ENCODE measurements at places on chromosomes 12 and 14.

- no peak for DNase-seq
Observed at GRCh38 chr14:103746701-103747100, 31.1 kb downstream of the ZFYVE21 start.

DNA sequence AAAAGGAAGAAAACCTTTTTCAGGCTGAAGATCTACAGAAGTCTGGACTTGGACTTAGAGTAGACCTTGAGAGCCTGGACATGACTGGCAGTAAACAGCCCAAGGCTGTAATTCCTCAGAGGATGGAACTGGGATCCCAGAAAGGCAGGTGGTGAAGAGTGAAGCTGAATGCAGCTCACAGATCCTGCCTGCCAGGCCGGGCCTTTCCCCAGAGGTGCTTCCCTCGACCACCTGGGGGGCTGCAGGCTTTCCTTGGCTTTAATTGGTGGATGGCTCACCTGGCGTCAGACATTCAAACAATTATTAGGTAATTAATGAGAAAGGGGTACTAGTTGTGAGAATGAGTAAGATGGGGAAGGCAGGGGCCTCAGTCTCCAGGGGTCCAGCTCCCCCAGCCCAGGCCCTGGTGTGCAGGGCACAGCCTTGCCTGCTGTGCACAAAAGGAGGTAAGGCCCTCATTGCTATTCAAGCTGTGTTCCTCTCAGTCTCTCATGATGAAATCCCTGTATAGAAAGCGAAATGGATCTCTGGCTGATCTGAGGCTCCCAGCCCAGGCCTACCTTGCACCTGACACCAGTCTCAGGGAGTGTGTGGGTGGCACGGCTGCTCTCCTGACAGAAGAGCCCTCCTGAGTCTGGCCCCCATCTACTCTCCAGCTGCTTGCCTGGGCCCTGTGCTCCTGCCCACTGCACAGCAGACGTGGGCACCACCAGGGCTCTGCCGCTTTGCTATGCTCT lies 63.0 kb upstream of the TCL1A start:
- DNase-seq = no peak

DNA sequence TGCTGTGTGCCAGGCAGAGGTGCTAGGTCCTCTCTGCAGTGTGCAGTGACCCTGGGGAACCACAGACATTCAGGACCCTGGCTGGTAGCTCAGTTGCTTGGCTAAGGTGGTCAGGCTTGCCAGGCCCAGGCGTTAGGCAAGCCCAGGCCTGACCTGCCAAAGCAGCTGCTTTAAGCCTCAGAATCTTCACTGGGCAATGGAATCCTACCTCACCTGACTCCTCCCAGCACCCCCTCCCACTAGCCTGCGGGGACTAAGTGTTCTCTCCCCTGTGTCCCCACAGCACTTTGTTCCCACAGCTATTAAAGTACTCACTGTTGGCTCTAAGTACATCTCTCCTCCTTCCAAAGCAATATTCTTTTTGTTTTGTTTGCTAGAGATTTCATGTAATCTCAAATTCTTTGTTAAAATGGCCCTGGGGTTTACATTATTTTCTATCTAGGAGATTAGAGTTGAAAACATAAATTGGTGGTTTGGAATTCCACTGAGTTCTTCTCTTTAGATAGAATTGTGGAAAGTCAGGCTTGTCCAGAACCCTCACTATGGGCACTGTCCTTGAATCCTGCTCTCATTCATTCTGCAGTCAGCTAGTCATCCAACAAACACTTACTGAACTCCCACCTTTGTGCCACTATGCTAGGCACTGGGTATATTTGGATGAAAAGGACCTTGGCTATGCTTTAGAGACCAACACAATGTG lies 44.4 kb downstream of the DGLUCY start:
- no peak for DNase-seq

DNA sequence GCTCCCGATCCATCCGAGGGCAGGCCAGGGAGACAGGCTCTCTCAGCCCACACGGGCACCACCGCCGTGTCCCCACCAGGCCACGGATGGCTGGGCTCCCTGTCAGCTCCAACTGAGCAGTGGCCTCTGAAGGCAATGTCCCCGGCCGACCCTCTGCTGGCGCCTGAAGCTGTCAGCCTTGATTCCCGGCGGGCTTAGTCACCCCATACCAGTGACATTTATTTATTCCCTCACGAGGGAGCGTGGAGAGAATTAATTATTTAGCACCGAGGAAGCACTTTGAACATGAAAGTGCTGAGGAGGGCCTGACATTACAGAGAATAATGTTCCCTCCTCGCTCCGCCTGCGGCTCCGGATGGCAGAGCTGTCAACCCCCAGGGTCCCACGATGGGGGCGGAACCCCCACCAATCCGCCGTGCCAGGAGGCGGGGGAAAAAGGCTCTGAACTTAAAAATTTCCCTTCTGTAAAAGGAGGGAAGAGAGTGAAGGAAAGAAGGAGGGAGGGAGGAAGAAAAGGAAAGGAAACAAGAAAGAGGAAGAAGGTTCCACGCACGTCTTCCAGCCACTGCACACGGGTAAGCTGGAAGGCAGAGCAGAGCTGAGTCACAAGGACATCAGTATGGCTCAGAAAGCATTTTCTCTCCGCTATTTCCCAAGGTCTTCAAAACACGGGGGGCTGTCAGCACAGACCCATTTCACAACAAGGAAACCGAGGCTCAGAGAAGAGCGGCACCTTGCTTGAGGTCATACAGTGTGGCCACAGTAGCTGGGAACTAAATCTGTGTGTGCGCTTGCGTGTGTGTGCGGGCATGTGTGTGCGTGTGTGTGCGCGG lies 108.7 kb upstream of the NCOR2 start:
- no peak for DNase-seq

- no peak for DNase-seq
Observed at GRCh38 chr14:76993752-76994151, 34.8 kb downstream of the IRF2BPL start.

- no peak for DNase-seq
Observed at GRCh38 chr14:59868021-59868420, 2.6 kb downstream of the RTN1 start.

DNA sequence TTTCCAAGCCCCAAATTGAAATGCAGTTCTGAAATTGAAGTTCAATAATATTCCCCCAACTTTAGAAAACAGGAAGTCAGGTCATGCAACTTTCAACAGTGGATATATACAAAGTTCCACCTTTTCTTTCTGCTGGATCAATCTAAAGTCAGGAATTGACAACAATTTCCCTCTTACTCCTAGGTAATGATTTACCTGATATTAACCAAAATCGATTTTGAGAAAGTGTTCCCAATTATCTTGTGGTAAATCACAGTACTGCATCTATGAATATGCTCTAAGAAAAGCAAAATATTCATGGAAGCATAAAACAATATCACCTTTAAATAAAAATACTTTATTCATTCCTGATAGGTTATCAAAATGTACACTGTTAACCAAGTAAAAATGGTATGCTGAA lies 28.4 kb downstream of the BDKRB1 start:
- DNase-seq = no peak

GRCh38 chr12:13812168-13812567 lies 169.2 kb downstream of the GRIN2B start:
- DNase-seq = no peak

- no peak for DNase-seq
Observed at GRCh38 chr14:89451229-89451628, 34.2 kb upstream of the FOXN3 start.

- no peak for DNase-seq
Observed at GRCh38 chr12:108616941-108617858, 16.5 kb downstream of the SELPLG start.

- no peak for DNase-seq
Observed at GRCh38 chr12:126219654-126220279, 1154.5 kb downstream of the AACS start.

- no peak for DNase-seq
Observed at GRCh38 chr12:9908350-9908749, 23.8 kb downstream of the CLEC2A start.

DNA sequence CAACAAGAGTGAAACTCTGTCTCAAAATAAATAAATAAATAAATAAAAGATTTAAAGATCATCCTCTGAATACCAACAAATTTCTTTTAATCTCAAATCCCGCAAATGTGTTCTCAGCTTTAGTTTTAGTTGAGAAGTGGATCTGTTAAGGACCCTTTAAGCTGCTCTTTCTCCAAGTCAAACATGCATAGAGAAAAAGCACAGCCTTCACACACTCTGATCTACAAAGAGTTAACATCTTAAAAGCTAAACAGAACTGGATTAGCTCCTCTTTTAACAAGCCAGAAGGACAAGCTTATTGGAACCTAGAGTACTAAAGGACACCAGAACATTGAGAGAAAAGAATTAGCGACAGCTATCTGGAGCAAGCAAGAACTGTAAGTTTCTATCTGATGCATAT lies at the start of gene RPGRIP1:
Gene RPGRIP1 (plus strand): TSS at position 301 of the 400 bp plus-strand sequence. CDS start 7,894 bp downstream, outside the sequence.
- DNase-seq = no peak

- no peak for DNase-seq
Observed at GRCh38 chr12:91119089-91119488, 7.8 kb upstream of the LUM start.

DNA sequence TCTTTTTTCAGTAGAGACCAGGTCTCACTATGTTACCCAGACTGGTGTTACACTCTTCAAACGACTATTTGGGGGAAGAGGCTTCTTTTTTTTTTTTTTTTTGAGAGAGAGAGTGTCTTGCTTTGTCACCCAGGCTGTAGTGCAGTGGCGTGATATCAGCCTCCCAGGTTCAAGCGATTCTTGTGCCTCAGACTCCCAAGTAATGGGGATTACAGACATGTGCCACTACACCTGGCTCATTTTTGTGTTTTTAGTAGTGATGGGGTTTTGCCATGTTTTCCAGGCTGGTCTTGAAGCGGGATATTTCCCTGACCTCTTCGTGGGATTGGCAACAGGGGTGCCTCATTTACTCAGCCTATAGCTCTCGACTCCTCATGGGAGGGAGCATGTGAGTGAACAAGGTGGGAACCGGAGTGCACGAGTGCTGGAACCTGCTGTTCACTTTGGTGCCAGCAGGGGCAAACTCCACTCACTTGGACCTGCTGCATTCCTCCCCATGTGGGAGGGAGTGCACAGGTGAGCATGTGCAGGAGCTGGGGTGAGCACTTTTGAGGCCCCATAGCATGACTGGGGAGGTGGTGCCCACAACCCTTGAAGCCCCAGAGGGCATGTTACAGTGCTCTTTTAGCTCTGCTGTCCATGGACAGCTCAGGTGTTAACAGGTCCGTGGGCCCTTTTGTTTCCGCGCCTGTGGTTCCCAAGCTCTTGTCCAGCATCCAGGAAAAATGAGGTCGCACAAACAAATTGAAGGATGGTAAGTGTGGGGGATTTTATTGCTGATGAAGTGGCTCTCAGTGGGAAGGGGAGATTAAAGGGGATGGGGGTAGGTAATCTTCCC lies 79.1 kb upstream of the HECTD1 start:
- DNase-seq = no peak

- no peak for DNase-seq
Observed at GRCh38 chr14:68210729-68211299, 391.2 kb downstream of the RAD51B start.

DNA sequence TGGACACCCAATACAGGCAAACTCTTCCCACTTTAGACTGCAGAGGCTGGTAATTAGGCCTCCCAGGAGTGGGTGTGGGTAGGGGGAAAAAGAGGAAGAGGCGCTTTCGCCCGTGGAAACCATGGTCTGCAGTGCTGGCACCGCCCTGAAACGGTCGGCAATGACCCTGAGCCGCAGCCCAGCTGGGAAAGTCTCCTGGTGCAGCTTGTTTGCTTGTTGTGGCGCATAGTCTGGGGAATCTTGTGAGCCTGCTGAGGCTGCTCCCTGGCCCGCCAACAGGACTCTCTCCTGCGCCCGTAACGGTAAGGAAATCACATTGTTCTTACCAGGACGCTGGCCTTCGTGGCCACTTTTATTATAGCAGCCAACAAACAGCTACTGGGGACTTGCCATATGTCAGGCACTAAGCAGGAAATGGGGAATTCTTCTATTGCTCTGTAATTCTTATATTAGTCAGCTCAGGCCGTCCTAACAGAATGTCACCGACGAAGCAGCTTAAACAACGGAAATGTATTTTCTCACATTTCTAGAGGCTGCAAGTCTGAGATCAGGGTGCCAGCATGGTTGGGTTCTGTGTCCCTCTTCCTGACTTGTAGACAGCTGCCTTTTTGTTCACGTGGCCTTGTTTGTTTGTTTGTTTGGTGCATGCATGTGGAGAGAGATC lies 52.5 kb upstream of the RIN3 start:
- DNase-seq = no peak

GRCh38 chr12:124289634-124290600 lies 5.0 kb upstream of the RFLNA start:
- no peak for DNase-seq

GRCh38 chr12:83985084-83985483 lies 927.5 kb downstream of the SLC6A15 start:
- no peak for DNase-seq

DNA sequence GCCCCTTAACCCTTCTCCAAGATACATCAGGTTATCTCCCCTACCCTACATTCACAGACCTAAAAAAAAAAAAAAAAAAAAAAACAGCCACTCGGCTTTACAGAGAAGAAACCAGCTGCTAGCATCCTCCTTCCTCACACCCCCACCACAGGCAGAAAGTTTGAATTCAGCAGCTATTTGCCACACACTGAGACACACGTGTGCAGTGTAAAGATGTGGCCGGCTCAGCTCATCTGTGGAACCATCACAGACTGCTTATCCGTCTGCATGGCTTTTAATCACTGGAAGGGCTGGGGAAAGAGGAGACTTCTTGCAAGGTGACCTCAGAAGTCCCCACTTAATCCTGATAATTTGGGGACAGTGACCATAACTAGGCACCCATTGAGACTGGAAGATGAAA lies 50.0 kb downstream of the VWF start:
- no peak for DNase-seq

GRCh38 chr12:112096070-112096469 lies 12.5 kb downstream of the NAA25 start:
- no peak for DNase-seq

DNA sequence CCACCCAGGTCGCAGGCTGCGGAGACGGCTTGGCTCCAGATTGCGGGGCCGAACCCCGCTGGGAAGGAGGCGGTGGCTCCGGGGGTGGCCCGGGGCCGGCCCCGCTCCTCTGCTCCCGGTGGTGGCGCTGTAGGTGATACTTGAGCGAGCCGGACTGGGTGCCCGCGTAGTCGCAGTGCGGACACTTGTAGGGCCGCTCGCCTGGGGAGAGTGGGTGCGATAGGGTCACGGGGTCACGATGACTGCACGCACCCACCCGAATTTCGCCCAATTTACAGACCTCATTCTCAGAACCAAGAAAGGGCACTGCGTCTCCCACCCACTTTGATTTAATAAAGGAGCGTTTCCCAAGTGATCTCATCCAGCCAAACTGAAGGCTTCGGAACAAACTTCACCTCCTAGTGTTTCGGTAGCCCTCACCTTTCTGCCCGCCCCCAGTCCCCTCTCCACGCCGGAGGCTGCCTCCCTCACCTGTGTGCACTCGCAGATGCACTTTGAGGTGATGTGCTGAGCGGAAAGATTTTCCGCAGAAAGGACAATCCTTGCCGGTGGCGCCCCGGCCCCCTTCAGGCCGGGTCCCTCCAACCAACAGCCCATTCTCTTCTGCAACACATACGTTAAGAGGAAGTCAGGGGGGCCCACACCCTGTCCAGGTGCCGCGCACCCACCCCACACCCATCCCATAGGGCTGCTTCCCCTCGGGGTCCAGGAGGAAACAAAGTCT lies 7.4 kb downstream of the ZNF219 start:
- no peak for DNase-seq

- DNase-seq = no peak
Observed at GRCh38 chr12:19925841-19926240, 442.5 kb upstream of the PDE3A start.

All from anterior cingulate cortex (tissue), 58 donors.